Activated CD4-positive, alpha-beta memory T cell treated with anti-CD3 and anti-CD28 coated beads, Interleukin-2, amount 10 ng/mL, durations not matched to agents 7 days and 5 days (primary cell): ENCODE measurements at places on chromosomes 12 and 14. TPM values are rescaled to one million over a fixed set of nuclear protein-coding genes. Genes with fewer than 3 reads are reported as not detected.

DNA sequence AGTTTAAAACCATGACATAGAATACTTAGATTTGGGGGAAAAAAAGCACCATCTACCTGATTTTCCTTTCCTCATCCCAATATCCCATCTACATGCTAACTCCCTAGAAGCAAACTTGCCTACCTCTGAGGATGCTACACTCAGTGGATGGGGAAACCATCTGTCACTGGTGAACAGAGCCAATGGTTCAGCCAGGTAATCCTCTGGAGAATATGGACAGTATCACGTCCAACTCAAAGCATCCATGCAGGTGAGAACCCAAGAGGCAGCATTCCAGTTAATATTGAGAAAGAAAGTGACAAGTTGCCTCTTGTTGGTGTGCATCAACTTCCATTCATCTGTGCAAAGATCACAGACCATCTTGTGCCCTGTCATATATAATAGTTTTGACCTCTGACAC, 73.2 kb downstream of the NUAK1 start:
- no peaks in the 10 kb centered on the region for H3K4me1 ChIP-seq
- no peak overlapping the region for H3K4me3 ChIP-seq
- no peak for DNase-seq
- no peaks in the 10 kb centered on the region for H3K36me3 ChIP-seq

DNA sequence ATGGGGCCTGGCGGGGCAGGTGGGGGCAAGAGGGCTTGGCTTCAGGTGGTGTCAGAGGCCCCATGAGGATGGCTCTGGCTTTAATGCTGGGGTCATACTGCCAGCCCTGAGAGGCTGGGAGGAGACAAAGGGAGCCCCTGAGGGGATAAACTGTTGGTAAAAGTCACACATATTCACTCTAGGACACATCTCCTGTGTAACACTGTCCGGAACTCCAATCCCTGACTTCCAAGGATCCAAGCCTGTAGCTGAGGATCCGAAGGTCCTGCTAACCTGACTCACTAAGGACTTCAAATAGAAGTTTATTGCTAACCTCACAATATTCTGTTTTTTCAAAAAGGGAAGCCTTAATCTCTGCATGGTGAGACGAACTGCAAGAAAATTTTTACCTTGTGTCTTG, 39.2 kb upstream of the GPR68 start:
- peaks cover 83% of the 10 kb centered on the region for H3K36me3 ChIP-seq
- H3K4me1 ChIP-seq = peaks cover 17% of the 10 kb centered on the region
- H3K4me3 ChIP-seq = no peak overlapping the region
- H3K27me3 ChIP-seq = no peaks in the 10 kb centered on the region
- DNase-seq = no peak

GRCh38 chr12:113246478-113247122, 25.3 kb downstream of the TPCN1 start:
- no peaks in the 10 kb centered on the region for H3K27me3 ChIP-seq
- H3K36me3 ChIP-seq = peaks cover 6% of the 10 kb centered on the region
- no peak overlapping the region for H3K27ac ChIP-seq

DNA sequence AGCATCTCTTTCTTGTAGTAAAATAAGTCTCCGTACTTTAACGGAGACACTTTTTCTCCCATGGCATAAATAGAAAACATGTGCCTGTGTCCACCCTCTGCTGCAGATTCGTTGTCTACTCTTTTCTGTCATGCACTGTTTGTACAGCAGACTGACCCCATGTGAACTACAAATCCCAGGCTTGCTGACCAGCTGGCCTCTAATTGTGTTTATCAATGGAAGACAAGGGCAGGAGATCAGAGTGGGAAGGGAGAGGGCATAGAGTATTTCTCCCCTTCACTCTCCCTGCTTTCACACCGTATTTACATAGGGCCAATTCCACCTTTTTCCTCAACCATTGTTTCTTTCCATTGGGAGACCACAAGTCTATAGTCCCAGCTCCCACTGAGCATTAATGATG, 31.0 kb upstream of the TMTC2 start:
- no peak overlapping the region for H3K4me3 ChIP-seq
- peaks cover 13% of the 10 kb centered on the region for H3K4me1 ChIP-seq
- DNase-seq = no peak
- no peak overlapping the region for H3K27ac ChIP-seq
- H3K27me3 ChIP-seq = peaks cover 8% of the 10 kb centered on the region

GRCh38 chr12:4114986-4115385, 158.6 kb upstream of the CCND2 start:
- H3K27ac ChIP-seq = peak overlapping the region; percentile 38
- peak overlapping the region; percentile 43 for H3K4me3 ChIP-seq
- no peaks in the 10 kb centered on the region for H3K27me3 ChIP-seq
- DNase-seq = peak; percentile 70
- H3K36me3 ChIP-seq = peaks cover 12% of the 10 kb centered on the region
- H3K4me1 ChIP-seq = peaks cover 84% of the 10 kb centered on the region

GRCh38 chr12:32357601-32358249, 41.6 kb upstream of the FGD4 start:
- H3K27ac ChIP-seq = no peak overlapping the region
- H3K4me3 ChIP-seq = no peak overlapping the region
- DNase-seq = no peak
- no peaks in the 10 kb centered on the region for H3K36me3 ChIP-seq
- H3K4me1 ChIP-seq = no peaks in the 10 kb centered on the region

DNA sequence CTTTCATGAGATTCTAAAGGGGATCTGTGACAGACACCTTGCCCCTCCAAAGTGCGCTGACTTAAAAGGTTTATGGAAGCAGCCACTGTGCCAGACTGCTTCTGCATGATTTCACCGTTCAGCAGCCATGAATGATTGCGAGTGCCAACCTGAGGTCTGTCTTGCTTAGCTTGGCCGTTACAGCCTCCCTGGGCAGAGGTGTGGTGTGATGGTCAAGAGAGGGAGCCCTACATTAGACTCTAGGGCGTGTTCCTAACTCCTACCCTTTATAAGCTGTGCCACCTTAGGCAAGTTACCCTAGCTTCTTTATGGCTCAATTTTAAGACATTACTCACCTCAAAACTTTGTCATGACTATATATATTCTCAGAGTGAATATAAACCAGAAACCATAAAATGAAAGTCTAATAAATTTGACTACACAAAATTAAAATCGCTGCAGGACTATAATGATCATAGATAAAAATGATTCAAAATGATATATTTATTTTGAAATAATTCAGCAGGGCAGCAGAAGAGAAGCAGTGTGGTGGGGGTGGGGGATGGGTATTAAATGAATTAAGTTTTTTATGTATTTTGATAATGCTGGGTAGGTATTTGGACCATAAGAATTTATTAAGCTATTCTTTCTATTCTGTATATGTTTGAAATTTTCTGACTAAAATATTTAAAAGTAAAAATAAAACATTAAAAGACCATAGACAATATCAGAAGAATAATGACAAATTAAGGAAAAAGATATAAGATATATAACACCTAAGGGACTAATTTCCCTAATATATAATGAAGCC, 47.7 kb upstream of the MBIP start:
- no peaks in the 10 kb centered on the region for H3K36me3 ChIP-seq
- H3K4me3 ChIP-seq = no peak overlapping the region
- no peak overlapping the region for H3K27ac ChIP-seq
- H3K4me1 ChIP-seq = no peaks in the 10 kb centered on the region

GRCh38 chr12:89576572-89577220, 50.8 kb upstream of the POC1B start:
- H3K4me1 ChIP-seq = peaks cover 4% of the 10 kb centered on the region
- no peak overlapping the region for H3K4me3 ChIP-seq
- H3K36me3 ChIP-seq = peaks cover 6% of the 10 kb centered on the region
- H3K27me3 ChIP-seq = no peaks in the 10 kb centered on the region

DNA sequence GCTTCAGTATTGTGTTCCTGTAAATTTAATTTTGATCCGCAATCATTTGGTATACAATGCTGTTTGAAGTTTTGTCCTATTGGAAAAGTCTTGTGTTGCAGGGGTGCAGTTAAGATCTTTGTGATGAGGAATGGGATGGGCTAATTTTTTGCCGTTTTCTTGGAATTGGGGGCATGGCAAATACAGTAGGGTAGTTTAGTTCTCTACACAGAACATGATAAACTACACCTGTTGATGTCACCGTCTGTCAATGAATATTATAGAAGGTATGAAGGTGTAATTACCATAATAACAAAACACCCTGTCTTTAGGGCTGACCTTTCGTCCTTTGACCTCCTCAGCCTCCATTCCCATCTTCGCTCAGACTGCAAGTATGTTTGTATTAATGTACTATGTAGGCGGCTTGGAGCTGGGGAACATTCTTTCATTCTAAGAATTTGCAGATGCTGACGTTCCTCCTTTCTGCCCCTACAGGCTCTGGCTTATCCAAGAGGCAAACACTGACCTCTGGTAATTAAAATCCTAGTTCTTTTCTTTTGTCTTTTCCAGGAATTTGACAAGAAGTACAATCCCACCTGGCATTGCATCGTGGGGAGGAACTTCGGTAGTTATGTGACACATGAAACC, 1.7 kb downstream of the DYNLL1 start:
- H3K27ac ChIP-seq = peak overlapping the region; percentile 37
- H3K36me3 ChIP-seq = peaks cover 37% of the 10 kb centered on the region
- DNase-seq = no peak
- peak overlapping the region; percentile 88 for H3K4me3 ChIP-seq
- no peaks in the 10 kb centered on the region for H3K27me3 ChIP-seq
- H3K4me1 ChIP-seq = peaks cover 38% of the 10 kb centered on the region

DNA sequence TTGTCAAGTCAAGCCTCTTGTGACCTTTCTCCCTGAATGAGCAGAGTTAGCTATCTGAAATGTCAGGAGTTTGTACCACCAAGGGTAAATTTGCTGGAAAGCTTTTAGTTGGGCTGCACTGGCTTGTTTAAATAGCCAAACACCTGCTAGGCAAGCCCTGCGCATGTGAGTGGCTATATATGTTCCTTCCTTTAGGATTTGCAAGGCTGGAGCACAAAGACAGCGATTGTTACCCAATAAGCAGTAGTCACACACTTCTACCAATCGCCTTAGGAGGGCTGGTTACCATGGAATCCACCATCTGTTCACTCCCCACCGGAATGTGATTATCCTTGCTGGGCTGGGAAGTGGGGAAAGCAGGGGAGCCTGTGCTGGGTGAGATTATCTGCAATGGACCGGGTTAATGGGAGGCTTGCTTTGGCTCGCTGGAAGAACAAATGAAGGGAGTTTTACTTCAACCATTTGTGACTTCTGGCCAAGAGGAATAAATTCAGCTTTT, 102.5 kb downstream of the FGD4 start:
- H3K36me3 ChIP-seq = no peaks in the 10 kb centered on the region
- H3K27ac ChIP-seq = no peak overlapping the region
- H3K4me3 ChIP-seq = no peak overlapping the region

GRCh38 chr12:47020211-47020821, 59.1 kb upstream of the PCED1B start:
- peaks cover 6% of the 10 kb centered on the region for H3K4me1 ChIP-seq
- H3K36me3 ChIP-seq = no peaks in the 10 kb centered on the region
- H3K4me3 ChIP-seq = no peak overlapping the region
- no peak overlapping the region for H3K27ac ChIP-seq
- no peak for DNase-seq
- peaks cover 23% of the 10 kb centered on the region for H3K27me3 ChIP-seq

DNA sequence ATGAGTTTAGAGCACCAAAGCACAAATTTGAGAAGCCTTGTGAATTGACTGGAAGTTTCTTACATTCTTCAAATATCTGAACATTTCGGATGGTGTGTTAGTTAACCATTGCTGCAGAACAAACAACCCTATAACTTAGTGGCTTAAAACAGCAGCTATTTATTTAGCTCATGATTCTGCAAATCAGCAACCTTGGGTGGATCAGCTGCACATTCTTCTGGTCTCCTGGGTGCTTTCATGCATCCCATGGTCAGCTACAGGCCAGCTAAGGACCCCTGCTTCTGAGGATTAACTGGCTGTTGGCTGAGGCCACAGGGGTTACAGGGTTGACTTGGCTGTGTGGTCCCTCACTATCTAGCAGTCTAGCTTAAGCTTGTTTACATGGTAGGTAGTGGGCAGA, 114.0 kb upstream of the HIF1A start:
- H3K36me3 ChIP-seq = peaks cover 6% of the 10 kb centered on the region
- peaks cover 66% of the 10 kb centered on the region for H3K27me3 ChIP-seq
- peaks cover 27% of the 10 kb centered on the region for H3K4me1 ChIP-seq
- no peak overlapping the region for H3K4me3 ChIP-seq

- H3K27ac ChIP-seq = no peak overlapping the region
- DNase-seq = no peak
- peaks cover 49% of the 10 kb centered on the region for H3K27me3 ChIP-seq
- H3K4me1 ChIP-seq = peaks cover 6% of the 10 kb centered on the region
- H3K4me3 ChIP-seq = no peak overlapping the region
Observed at GRCh38 chr14:28770630-28771029, 4.0 kb downstream of the FOXG1 start.

GRCh38 chr12:122394626-122395194, 27.8 kb downstream of the CLIP1 start:
- H3K27me3 ChIP-seq = no peaks in the 10 kb centered on the region
- no peak overlapping the region for H3K27ac ChIP-seq
- DNase-seq = no peak
- peaks cover 8% of the 10 kb centered on the region for H3K36me3 ChIP-seq
- H3K4me1 ChIP-seq = peaks cover 21% of the 10 kb centered on the region
- no peak overlapping the region for H3K4me3 ChIP-seq

GRCh38 chr14:45156067-45156466, 20.3 kb downstream of the FANCM start:
- peaks cover 12% of the 10 kb centered on the region for H3K4me1 ChIP-seq
- no peak overlapping the region for H3K4me3 ChIP-seq
- DNase-seq = no peak
- H3K27me3 ChIP-seq = no peaks in the 10 kb centered on the region
- peaks cover 16% of the 10 kb centered on the region for H3K36me3 ChIP-seq

- H3K27me3 ChIP-seq = peaks cover 7% of the 10 kb centered on the region
- peak overlapping the region; percentile 89 for H3K4me3 ChIP-seq
- peak; percentile 78 for DNase-seq
- peak overlapping the region; percentile 96 for H3K27ac ChIP-seq
Observed at GRCh38 chr12:107320929-107321631, 227.7 kb upstream of the CRY1 start.

GRCh38 chr12:113457185-113457584, 14.5 kb downstream of the LHX5 start:
- H3K4me1 ChIP-seq = peaks cover 5% of the 10 kb centered on the region
- no peak overlapping the region for H3K4me3 ChIP-seq
- peaks cover 40% of the 10 kb centered on the region for H3K27me3 ChIP-seq
- H3K36me3 ChIP-seq = no peaks in the 10 kb centered on the region
- DNase-seq = no peak

GRCh38 chr14:87351007-87351406, 642.0 kb downstream of the GALC start:
- no peak overlapping the region for H3K27ac ChIP-seq
- H3K4me1 ChIP-seq = no peaks in the 10 kb centered on the region
- H3K36me3 ChIP-seq = no peaks in the 10 kb centered on the region
- no peaks in the 10 kb centered on the region for H3K27me3 ChIP-seq

TMPRSS12 gene
- total RNA-seq = not detected

CLMN gene
- total RNA-seq = 0.48 TPM

KRT82 gene
- total RNA-seq = not detected

NIN gene
- total RNA-seq = 50.3 TPM

AQP6 gene
- not detected for total RNA-seq

MYO1H gene
- total RNA-seq = not detected

TMEM253 gene
- total RNA-seq = not detected

RD3L gene
- not detected for total RNA-seq
